Activated CD8-positive, alpha-beta memory T cell treated with anti-CD3 and anti-CD28 coated beads, Interleukin-2, amount 50 U/mL, for 4 hours (primary cell): ENCODE measurements at places on chromosomes 16 and 17.
A peak's percentile ranks its signal among the peaks of the same experiment; 100 is the strongest.

- no peak for DNase-seq
Measured at GRCh38 chr17:61442136-61442775, 10.0 kb upstream of the TBX4 start.

DNA sequence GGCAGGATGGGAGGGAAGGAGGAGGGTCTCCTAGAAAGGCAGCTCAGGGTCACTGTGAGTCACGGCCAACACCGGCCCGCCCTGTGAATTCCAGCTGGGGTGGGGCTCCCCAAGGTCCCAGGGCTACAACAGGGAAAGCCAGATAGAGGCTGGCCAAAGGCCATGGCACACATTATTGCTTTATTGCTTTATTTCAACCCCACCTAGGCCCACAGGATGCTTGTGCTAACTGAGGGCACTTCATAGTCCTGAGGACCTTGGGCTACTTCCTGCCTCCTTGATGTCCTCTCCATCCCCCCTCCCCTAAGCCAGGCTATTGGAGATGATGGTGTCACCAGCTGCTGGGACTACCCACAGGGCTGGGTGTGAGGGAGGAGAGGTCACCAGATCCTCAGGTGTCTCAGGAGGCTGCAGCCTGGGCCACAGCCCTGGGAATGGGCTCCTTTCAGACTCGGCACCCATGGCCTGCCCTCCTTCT, 26.1 kb downstream of the LRRC75A start:
- DNase-seq, result no peak

DNA sequence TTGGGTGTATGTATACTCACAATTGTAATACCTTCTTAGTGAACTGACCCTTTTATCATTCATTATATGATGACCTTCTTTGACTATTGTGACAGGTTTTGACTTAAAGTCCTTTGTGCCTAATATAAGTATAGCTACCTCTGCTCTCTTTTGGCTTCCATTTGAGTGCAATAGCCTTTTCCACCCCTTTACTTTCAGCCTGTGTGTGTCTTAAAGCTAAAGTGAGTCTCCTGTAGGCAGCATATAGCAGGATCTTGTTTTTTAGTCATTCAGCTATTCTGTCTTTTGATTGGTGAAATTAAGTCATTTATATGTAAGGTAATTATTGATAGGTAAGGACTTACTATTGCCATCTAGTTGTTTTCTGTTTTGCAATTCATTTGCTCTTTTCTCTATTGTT, 15.9 kb upstream of the TBX4 start:
- DNase-seq, result no peak

- no peak for DNase-seq
Measured at GRCh38 chr17:64974750-64975317, 55.6 kb upstream of the LRRC37A3 start.

- DNase-seq, result peak; percentile 74
Measured at GRCh38 chr17:67441052-67441895, 64.2 kb downstream of the PITPNC1 start.

DNA sequence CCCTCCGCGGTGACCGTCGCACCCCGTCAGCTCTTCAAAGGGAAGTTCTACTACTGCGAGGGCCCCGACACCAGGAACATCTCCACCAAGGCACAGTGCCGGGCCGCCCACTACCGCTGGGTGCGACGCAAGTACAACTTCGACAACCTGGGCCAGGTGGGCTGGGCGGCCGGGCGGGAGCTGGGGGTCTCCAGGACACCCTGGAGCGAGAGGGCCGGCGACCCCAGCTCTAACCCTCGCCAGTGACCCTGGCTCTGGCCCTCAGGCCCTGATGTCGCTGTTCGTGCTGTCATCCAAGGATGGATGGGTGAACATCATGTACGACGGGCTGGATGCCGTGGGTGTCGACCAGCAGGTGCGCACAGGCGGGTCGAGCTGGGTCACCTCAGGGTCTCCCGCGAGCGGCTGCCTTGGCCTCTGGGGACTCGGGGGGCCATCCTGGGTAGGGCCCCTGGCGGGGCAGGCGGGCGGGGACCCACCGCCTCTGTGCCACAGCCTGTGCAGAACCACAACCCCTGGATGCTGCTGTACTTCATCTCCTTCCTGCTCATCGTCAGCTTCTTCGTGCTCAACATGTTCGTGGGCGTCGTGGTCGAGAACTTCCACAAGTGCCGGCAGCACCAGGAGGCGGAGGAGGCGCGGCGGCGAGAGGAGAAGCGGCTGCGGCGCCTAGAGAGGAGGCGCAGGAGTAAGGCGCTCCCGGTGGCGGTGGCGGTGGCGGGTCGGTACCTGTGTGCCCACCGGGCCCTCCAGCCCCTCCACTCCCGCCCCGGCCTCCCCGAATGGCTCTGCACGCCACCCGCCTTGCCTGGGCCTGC, 13.4 kb downstream of the TPSG1 start:
- DNase-seq, result no peak

- peak; percentile 71 for DNase-seq
Measured at GRCh38 chr17:1294157-1294717, 14.8 kb downstream of the TRARG1 start.

DNA sequence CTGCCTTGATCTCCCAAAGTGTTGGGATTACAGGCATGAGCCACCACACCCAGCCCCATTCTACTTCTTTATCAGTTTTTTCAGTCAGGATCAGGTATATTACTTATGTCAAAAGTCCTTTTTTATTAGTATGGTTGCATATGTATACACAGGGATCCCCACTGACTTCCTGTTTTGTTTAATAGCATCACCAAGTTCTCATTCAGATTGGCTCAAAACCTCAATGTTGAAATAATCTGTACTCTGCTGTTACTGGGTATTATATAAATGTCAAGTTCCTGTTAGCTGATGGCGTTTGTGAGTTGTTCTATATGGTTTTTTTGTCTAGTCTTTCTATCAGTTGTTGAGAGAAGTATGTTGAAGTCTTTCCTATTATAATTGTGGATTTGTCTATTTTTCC, 168.5 kb downstream of the BCAS3 start:
- DNase-seq, result no peak

GRCh38 chr16:47431960-47432359, 28.9 kb downstream of the ITFG1 start:
- no peak for DNase-seq

DNA sequence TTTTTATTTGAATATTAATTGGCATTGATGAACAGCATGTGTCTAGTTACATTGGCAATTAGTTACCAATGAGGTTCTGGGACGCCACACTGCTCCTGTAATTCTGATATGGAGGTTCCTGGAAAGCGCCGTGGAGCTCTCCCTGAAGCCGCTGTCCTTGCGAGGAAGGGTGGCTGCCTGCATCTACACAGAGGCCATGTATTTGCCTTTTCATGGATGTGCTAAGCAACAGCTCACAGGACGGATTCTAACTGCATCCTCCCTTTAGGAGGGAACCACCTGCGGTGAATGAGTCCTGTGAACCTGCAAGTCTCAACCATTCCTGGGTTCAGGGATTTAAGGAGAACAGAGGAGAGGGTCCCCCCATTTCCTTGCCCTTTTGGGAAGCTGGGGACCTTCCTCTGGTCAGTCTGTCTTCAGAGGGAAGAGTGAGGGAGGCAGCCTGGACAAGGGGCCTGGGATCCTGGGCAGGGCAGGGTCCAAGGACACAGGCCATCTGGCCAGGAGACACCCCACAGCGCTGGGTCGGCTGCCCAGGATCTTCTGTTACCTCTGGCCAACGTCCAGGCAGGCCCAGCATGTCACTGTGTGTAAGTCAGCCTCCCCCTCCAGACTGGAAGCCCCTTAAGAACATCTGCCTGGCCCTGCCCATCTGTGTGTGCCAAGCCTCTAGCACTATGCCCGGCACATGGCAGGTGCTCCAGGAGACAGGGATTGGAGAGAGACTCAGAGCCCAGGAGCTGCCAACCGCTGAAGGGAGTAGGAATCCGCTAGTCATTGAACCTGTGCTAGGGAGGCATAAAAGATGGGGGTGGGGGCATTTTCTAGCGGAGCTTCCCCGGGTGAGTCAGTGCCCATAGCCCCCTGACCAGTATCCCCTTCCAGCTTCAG, 314.1 kb upstream of the TNRC6C start:
- no peak for DNase-seq

GRCh38 chr17:83062011-83062817, 17.2 kb upstream of the METRNL start:
- peak; percentile 11 for DNase-seq

- no peak for DNase-seq
Measured at GRCh38 chr17:52170963-52171572, 12.6 kb upstream of the CA10 start.

GRCh38 chr17:79146562-79146961, 71.9 kb downstream of the ENGASE start:
- no peak for DNase-seq

DNA sequence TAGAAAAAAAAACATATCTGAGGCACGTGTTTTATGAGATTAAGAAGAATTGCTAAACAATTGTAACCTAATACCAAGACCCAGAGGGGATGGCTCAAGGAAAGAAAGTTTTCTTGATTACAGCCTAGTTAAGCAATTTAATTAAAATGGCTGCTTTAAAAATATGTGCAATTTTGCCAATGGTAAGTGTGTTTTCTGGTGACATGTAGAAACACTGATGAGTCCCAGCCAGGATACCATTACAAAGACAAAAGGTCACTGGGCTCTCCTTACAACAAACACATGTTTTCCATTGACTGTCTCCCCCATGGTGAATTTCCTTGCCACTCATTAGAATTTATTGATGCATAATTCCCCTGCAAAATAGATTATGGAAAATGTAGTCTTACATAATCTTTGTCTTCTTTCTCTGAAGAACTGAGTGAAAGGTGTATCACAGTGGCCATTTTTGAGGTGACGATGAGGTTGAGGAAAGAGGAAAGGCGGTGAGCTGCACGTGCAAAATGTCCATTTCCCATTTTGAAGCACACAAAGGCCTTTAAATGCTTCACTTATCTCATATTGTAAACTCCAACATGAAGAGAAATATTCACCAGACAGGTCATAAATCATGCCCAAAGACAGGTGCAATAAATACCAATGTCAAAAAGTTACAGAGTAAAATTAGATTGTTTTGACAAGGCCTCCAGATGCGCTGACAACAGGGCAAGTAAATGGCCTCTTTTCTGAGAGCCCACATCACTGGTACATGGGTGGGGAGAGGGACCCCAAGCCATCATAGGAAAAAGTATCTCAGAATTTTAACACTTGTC, 696.9 kb downstream of the KCNJ2 start:
- no peak for DNase-seq

GRCh38 chr16:22661161-22661647, 150.5 kb downstream of the NPIPB5 start:
- no peak for DNase-seq

GRCh38 chr17:40618754-40619625, 28.6 kb downstream of the SMARCE1 start:
- no peak for DNase-seq

DNA sequence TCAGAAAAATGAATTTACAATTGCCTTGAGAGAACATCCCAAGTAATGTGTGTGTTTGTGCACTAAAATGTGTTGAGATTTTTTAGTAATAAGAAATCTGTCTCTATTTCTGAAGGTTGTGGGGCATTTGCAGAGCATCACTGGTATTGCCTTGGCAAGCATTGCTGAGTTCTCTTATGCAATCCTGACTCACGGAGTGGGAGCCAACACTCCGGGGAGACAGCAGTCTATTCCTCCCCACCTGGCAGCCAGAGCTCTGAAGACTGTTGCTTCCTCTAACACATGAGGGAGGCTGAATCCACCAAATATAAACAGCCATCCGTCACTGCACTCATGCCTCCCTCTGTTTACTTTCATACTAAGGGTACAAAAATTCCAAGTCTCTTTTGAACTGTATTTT, 10.6 kb downstream of the CNTD1 start:
- DNase-seq, result no peak

GRCh38 chr16:72262711-72263110, 90.8 kb upstream of the PMFBP1 start:
- no peak for DNase-seq

- no peak for DNase-seq
Measured at GRCh38 chr16:67658849-67659674, 998 bp downstream of the ACD start.

DNA sequence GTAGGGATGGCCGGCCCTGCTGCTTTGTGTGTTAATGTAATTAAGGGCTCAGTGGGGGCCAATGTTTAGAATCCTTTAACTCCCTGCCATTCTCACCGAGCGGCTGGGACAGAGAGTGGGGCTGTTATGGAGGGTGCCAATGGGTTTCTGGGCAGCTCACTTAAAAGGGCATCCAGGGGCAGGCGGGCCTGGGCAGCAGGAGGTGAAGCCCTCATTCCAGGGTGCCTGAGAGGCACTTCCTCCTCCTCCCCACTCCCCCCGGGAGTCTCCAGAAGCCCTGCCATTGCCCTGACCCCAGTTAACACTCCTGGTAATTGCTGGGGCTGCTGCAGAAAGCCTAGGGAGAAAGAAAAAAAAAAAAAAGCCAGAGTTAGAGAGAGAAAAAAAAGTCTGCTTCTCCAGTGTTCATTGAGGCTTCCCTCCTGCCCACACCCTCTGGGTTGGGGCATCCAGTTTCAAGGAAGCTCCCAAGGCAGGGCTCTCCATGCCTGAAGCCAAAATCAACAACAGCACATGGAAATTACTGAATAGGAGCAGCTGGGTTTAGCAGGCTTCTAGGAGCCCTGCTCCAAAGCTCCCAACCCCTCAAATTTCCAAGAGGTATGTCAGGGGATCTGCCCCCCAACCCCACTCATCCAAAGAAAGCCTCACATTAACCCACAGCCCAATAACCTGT, 28.0 kb downstream of the CUEDC1 start:
- no peak for DNase-seq

DNA sequence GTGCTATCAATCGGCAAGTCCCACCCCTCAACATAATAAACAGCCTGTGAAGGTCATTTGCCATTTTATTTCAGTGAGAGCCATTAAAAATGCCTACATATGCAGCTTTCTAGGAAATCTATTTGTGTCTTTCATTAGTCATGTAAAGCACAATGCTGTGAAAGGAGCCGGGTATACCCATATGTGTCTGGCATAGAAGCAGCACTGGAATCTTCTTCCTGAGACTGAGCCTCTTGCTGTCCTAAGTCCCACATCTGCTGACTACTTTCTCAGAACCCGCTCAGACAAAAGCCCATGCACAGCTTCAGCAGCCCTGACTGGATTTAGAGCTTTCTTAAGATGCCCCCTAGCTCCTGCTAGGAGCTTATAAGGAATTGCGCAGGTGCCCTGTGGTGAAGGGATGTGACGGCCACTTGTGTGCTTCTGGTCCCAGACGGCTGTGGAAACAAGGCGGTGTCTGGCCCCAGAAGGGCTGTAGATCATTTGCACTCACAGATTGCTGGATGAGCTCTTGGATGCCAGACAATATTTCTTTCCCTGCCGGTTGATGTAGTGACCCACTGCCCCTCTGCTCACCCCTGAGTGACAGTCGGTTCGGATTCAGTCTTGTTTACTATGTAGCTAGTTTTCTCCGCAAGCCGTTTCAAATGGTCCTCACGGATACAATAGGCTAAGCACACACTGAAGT, 172.2 kb downstream of the ANKFN1 start:
- DNase-seq, result no peak

GRCh38 chr16:68309799-68310198, 947 bp downstream of the SLC7A6OS start:
- no peak for DNase-seq

DNA sequence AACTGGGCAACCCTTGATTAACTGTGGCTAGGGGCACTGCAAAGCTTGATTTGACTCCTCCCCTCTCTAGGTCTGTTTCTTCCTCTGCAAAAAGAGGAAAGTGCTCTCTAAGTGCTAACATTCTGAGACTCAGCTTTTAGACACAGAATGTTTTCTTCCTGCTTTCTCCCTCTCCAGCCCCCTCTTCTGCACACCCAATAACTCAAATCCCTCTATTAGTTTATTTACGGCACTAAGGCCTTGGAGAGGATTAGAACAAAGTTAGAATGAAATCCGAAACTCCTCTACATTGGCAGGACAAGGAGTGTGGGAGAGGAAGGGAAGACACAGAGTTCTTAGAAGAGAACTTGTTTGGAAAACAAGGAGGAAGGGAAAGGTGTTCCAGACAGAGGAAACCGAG, 3.3 kb upstream of the SBK1 start:
- DNase-seq, result no peak
